ENCODE measurements at places on chromosomes 4 and X.

GRCh38 chrX:105552395-105552794, 269.9 kb upstream of the NRK start:
- DNase-seq: no peak

DNA sequence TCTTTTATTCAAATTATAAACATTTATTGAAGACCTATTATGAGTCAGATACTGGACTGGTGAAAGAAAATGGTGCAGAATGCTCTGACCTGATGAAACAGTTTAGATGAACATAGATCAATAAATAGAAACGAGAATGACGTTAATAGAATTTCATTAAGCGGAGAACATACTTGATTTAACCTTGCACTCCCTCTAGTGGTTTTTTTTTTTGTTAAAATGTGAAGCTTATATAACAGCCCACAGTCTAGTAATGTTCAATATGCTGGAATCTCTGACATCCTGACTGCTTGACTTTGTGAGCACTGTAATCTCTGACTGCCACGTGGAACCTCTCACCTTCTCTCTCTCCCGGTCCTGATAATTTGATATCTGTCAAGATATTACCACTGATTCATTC, 32.3 kb downstream of the HDAC8 start:
- DNase-seq: no peak

DNA sequence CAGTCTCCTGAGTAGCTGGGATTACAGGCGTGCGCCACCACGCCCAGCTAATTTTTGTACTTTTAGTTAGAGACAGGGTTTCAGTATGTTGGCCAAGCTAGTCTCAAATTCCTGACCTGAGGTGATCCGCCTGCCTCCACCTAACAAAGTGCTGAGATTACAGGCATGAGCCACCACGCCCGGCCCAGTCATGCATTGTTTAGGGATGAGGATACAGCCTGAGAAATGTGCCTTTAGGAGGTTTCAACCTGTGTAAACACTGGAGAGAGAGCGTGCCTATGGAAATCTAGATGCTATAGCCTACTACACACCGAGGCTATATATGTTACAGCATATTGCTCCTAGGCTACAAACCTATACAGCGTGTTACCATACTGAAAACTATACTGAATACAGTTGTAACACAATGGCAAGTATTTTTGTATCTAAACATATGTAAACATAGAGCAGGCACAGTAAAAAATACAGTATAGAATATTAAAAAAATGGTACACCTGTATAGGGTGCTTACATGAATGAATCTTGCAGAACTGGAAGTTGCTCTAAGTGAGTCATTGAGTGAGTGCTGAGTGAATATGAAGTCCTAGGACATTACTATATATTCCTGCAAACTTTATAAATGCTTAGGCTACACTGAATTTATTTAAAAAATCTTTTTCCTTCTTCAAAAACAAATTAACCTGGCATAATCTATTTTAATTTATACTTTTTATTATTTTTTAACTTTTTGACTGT, 588.2 kb upstream of the ADGRL3 start:
- DNase-seq: no peak

DNA sequence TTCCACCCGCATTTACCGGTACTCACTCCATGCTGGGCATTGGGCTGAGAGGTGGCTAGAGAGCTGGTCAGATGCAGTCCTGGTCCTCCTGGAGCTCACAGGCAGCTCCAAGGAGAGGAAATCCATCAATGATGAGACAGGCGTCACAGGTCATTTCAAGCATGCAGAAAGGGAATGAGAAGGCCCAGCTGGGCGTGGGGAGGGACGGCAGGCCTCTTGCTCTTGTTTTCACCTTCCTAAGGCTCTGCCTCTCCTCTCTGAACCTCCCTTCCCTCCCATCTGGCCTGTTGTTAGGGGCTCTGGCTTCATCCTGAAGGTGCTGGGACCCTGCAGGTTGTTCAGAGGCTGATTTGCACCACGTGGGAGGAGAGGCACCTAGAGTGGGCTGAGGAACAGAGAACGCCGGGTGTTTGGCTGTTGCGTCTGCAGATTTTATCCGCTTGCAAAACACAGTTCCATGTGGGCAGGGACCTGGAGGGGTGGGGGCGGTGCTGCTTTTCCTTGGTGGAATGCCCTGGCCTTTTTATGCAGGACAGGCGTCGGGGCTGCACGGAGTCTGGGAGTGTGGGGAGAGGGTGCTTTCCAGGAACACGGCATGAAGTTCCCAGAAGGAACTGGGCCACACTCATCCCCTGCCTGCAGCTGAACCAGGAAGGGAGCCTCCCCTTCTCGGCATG, 81.5 kb upstream of the PSAPL1 start:
- no peak for DNase-seq

DNA sequence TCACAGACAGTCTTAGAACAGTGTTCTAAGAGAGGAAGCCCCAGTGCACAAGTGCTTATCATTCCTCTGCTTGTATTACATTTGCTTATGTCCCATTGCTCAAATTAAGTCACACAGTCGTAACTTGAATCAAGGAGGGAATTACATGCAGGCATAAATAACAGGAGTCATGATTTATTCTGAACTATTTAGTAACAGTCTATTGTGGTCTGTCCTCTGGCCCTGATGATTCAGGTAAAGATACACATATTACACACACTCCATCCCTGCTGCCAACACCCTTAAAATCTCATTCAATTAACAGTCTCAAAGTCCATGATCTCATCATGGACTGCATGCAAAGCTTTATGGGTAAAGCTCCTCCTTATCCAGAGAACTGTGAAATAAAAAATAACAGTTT, 60.1 kb downstream of the GRIA2 start:
- DNase-seq: no peak
